Skeletal muscle cell (primary cell): ENCODE measurements at places on chromosomes 5 and 9.

GRCh38 chr9:124212381-124213050 is 45.2 kb upstream of the NEK6 start:
- peak; percentile 57 for DNase-seq

DNA sequence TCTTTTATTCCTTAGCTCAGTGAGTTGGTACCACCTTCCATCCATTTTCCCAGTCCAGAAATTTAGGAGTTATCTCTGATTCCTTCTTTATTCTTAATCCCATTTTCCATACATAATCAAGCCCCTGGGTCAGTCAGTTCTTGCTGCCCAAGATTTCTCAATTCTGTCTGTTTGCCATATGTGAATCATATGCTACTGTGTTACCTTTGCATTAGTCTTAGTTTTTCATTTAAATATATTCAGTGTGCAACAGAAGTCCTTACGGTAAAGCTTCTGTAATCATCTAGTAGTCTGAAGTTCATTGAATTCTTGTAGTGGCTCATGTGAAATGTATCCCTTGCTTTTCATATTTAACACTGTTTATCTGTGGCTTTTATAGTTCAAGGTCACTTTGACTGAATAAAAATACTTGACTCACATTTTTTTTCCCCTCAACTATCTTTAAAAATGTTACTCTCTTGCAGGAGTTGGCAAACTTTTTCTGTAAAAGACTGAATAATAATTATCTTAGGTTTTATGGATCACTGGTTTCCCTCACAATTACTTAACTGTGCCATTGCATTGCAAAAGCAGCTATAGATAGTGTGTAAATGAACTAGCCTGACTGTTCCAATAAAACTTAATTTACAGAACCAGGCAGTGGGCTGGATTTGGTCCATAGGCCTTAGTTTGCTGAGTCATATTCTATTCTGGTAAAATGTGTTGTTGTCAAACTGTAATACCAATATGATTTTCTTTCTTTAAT is 6.9 kb downstream of the KIAA1958 start:
- no peak for DNase-seq

DNA sequence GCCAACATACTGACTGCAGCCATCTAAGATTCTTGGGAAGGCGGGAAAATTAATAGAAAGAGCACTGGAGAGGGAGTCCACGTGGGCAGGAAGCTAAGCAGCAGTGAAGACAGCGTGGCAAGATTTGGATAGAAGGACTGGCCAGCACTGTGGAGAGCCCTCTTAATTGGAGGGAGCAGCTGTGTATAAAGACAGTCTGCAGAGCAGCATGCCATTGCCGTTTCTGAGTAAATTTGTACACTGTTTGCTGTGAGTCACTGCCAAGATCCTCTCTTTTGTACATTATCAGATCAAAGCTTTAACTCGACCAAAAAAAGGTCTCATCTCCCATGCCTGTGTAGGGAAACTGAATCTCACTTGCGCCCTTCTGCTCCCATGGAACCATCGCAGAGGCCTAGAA is 45.3 kb downstream of the INSYN2B start:
- DNase-seq = no peak

DNA sequence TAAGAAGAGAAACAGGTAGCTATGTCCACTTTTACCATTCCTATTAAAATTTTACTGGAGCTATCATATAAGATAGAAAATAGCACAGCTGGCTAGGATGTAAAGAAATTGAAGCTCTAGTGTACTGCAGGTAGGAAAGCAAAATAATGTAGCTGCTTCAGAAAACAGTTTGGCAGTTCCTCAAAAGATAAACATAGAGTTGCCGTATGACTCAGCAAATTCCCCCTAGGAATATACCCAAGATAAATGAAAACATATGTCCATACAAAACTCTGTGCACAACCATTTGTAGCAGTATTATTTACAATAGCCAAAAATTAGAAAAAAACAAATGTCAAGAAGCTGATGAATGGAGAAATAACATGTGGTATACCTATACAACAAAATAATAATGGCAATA is 64.6 kb upstream of the SHISAL2B start:
- no peak for DNase-seq

DNA sequence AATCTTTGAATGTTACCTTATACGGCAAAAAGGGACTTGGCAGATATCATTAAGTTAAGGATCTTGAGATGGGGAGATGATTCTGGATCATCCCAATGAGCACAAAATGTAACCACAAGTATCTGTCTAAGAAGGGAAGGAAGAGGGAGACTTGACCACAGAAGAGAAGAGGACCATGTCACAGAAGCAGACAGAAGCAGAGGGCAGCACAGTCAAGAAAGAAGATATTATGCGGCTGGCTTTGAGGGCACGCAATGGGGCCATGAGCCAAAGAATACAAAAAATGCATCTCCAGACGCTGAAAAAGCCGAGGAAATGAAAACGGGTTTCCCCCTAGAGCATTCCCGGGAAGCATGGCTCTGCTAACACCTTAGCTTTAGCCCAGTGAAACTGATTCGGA is 225.3 kb downstream of the NR2F1-AS1 start:
- DNase-seq = no peak

- DNase-seq = no peak
These were observed 59.1 kb downstream of the HMHB1 start for GRCh38 chr5:143870871-143871632.

- DNase-seq = peak; percentile 83
These were observed 207.2 kb upstream of the DAPK1 start for GRCh38 chr9:87290241-87291052.

DNA sequence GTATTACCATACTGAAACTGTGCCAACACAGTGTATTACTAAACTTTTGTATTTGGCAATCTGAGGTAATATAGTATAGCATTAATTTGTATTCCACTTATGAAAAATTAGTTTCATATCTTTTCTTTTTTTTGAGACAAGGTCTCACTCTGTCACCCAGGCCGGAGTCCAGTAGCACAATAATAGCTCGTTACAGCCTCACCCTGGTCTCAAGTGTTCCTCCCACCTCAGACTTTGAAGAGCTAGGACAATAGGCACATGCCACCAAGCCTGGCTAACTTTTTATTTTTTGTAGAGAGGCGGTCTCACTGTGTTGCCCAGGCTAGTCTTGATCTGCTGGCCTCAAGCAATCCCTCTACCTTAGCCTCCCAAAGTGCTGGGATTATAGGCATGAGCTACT is 36.1 kb downstream of the POLK start:
- DNase-seq = no peak

DNA sequence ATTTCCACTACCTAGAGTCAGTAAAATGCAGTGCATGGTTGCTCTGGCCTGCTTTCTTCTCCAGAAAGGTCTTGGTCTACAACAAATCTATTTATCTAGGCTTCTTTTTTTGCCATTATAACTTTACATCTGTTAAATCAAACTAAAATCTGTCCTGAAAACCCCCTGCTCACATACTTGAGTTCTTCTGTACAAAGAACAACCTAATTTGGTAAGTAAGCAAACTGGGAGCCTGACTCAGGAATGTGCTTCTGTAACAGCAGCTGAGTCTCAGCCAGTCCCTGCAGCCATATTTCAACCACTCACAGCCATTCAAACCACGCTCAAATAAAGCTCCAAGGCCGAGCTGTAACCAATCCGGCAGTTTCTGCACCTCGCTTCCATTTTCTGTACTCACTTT is 95.8 kb downstream of the PLPP1 start:
- peak; percentile 49 for DNase-seq

DNA sequence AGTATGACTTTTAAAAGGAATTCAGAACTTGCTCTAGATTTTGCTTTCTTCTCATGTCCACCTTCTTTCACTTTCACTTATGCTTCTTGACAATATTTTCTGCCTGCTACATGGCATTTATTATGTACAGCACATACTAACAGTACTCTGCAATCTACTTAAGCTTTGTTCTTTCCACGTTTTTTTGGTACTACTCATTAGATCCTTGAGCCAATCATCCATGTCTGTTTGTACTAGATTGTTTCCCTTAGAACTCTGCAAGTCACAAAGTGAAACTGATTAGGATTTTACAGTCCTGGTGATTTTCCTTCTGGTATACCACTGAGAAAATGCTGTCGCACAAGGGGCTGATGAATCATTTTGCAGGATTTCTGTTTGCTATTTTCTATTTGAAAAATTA is 78.3 kb downstream of the PARP8 start:
- no peak for DNase-seq

DNA sequence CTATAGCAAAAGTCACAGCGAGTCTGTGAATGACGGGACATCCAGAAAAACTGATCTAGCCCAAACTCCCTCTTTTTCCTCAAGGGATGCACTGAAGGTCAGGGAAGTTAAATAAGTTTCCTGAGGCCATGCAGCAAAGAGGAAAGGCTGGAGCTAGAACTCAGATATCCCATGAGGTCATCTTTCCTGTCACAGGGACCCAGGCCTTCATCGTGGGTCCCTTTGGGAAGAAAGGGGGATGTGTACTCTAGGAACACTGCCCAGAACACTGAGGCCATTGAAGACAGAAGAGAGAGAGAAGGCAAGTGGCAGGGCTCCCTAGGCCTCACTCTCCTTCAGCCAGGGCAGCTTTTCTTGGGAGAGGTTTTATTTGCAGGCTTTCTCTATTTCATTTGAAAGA is 182.0 kb downstream of the EBF1 start:
- DNase-seq = no peak

- DNase-seq = no peak
These were observed 159.4 kb downstream of the CD180 start for GRCh38 chr5:67037171-67037570.

DNA sequence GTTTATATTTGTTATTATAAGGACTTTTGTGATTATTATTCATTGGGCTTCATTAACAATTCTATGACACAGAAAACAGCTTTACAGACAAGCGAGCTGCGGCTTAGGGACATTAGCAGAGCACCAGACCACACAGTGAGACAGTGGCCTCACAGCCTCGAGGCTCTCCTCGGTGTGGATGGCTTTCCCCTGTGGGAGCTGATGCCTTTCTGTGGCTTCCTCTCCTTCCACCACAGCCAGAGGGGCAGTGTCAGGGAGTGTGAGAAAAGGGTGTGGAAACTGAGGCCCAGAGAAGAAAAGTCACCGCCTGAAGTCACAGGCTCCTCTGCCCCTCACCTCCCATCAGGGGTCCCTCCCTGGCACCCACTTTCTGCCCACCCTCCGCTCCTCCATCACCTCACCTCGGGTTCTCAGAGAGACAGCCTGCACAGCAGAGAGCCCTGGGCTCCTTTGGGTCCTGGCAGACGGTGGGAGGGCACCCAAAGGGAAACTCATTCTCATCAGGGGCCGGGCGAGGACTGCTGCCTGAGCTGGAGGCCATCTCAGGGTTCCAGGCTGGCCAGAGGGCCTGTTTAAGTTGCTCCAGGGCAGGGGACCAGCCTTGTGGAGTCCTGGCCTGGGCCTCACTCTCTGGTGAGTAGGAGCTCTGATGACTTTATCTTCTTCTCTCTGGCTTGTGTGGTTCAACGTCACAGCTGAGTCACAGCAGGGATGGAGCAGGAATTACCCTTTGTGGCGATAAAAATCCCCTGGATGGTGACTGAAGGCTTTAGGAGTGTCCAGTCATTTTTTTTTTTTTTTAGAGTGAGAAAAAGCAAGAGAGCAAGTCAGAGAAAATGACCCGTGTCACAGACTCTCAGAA is 830 bp downstream of the TRAF1 start:
- DNase-seq = peak; percentile 60

- peak; percentile 89 for DNase-seq
These were observed 65.1 kb downstream of the ANKH start for GRCh38 chr5:14806456-14806855.

DNA sequence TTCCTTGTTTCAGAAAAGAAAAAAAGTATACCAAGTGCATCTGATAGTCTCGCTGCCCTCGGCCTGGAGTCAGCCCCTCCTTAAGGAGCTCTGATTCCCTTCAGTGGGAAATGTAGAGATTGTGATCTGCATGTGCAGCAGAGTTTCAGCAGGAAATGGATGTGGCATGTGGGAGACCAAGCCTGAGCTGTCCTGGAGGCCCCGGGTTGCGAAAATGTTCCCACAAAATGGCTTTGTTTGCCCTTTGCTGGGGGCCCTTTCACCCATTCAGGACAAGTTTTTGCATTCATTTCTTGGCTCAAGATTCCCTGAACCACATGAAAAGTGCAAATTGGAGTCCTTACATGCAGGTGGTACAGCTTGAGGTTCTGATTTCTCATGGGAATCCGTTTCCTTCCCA is 230.9 kb downstream of the GADD45G start:
- DNase-seq = no peak

DNA sequence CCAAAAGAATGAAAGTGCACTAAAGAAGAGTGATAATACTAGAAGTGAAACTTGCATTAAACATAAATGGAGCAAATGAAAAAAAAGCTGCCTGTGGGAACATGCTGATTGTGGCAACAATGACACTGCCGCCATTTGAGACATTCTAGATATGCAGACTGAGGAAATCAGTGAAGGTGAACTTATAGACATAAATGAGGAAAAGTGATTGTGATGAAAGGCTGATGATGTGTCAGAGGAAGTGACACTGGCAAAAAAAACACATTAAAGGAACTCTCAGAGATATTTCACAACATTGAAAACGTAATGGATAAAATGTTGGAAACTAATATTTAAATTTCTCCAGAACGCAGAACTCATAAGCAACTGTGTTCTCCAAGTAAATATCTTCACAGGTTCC is 1.2 kb downstream of the ERCC8 start:
- DNase-seq = no peak

GRCh38 chr9:88812938-88813637 is 178.2 kb upstream of the S1PR3 start:
- no peak for DNase-seq

GRCh38 chr9:132519033-132519432 is 63.4 kb upstream of the BARHL1 start:
- DNase-seq = no peak

- DNase-seq = no peak
These were observed 15.9 kb downstream of the SPDL1 start for GRCh38 chr5:169599451-169599850.

DNA sequence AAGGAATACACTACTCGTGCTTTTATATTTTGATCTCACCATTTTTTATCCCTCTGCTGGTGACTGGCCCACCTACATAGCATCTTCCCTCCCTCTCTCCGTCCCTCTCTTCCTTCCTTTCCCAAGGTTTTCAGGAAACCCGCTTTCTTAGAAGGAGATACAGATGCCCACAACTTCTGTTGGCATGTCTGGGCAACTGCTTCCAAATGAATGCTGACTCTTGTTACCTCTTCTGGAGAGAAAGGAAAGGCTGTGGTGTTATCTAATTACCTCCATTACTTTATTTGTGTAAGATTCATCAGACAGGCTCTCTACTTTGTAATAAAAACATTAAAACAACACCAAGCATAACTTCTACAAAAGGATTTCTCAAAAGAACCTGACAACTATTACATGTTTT is 20.2 kb downstream of the FANCC start:
- DNase-seq = no peak

GRCh38 chr5:129001841-129002526 is 36.7 kb downstream of the SLC27A6 start:
- DNase-seq = no peak

DNA sequence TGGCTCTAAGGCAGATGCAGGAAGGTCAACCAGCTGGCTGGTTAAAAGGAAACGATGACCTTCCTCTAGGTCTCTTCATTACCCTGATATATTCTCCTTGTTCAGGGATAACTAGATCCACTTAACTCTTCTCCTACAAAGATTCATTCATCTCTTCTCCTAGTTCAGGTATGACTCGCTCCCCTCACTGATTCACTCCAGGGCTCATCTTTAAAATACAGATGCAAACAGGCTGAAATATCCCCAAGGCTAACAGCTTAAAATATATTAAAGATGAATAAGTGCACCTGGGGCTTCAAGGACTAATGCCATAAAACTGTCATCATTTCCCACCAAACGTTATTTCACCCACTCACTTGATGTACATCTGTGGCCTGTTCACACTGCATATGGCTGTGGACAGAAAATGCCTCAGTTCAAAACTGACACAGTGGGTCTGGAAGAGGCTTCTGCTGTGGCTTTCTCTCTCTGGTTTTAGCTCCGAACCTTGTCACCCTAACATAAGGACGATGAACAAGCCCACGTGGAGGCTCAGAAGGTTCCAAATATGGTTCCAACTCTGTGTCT is 366.9 kb downstream of the DEPDC1B start:
- DNase-seq = no peak
